Ureter (tissue), 1 donor: ENCODE measurements at places on chromosomes 12 and 14.

GRCh38 chr14:49875640-49876198 lies 17.2 kb upstream of the ARF6 start:
- DNase-seq = no peak

- no peak for DNase-seq
These were observed 6.4 kb downstream of the GAS2L3 start for GRCh38 chr12:100579844-100580243.

GRCh38 chr14:63764103-63764502 lies 36.2 kb upstream of the SGPP1 start:
- no peak for DNase-seq

DNA sequence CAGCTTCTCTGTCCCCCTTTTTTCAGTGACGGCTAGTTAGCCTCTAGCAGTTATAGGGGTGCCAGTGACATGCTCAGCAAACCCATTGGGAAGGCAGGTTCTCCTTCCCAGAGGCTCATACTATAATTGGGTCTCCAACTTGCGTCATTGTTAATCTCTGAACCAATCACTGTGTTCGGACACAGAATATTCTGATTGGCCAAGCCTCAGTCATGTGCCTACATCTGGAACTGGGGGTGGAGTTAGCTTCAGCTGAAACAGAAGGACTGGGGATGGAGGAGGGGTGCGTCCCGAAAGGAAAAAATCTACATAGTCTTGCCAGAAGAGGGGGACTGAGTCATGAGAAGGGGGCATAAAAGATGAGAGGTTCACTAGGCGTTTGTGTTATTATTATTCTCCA lies 165.6 kb downstream of the SUDS3 start:
- no peak for DNase-seq

DNA sequence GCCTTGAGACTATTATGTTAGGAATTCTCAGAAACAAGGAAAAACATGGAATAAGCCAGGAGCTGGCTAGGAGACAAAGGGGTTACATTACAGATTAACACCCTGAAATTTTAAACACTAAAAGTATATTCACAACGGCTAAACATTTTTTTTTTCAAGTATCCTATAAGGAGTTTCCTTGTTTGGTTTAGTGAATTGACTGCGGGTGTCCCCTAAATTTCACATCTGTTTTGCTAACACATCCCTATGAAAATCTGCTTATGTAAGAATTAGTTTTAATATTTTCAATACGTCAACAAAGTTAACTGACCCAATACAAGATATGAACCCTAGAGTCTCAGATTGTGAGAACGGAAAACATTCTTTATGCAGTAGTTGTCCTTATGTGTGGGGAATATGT lies 19.0 kb downstream of the TAOK3 start:
- no peak for DNase-seq

DNA sequence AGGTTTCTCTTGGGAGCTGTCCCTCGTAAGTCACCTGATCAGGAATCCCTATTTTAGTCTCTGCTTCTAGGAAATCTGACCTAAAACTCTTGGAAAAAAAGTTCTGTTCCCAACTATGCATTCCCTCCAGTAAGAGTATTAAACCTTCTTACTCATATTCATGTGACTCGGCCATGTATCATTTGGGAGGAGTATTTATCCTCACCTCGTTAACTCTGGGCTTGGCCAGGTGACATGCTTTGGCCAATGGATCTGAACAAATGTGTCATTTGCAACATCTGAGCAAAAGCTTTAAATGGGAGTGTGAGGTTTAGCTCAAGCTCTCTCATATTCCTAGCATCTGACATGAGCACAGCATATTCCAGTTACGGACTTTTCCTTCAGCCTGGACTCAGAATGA lies 226.8 kb downstream of the NUAK1 start:
- no peak for DNase-seq

GRCh38 chr12:85782711-85783110 lies 53.5 kb downstream of the RASSF9 start:
- no peak for DNase-seq

DNA sequence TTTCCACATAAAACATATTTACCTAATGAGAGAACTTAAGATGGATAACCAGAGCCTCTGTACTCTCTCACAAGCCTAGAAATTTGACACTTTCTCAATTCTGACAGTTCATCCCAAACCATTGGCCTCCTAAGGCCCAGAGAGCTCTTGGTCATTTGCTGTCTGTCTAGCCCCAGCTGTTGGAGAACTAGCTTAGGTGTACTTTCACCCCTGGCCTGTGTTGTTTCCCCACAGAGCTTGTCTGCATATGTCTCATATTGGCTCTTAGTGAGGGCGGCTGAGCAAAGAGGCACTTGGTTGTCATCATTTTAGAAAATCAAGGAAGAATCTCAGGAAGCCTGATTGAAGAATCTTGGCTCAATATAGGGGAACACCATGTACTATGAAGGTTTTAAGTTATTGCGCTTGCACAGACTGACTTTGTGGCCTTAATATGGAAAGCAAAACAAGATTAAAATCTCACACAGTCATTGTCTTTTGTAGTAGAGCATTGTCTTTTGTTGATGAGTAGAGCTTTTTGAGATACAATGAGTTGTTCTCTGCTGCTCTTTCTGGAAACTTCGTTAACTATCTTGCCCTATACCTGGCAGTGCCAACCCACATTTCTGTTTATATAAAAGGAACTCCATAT lies 324.6 kb downstream of the RAD51B start:
- DNase-seq = no peak

DNA sequence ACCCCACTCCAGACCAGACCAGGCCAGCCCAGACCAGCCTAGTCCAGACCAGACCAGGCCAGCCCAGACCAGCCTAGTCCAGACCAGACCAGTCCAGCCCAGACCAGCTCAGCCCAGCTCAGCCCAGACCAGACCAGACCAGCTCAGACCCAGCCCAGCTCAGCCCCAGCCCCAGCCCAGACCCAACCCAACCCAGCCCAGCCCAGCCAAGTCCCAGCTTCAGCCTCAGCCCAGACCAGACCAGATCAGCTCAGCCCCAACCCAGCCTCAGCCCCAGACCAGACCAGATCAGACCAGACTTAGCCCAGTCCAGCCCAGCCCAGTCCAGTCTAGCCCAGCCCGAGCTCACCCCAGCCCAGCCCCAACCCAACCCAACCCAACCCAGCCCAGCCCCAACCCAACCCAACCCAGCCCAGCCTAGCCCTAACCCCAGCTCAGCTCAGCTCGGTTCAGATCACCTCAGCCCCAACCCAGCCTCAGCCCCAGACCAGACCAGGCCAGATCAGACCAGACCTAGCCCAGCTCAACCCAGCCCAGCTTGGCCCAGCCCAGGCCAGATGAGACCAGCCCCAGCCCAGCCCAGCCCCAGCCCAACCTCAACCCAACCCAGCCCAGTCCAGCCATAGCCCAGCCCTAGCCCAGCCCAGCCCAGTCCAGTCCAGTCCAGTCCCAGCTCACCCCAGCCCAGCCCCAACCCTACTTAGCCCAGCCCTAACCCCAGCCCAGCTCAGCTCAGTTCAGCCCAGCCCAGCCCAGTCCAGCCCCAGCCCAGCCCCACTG lies 204.7 kb downstream of the BCL11B start:
- DNase-seq = no peak

- DNase-seq = no peak
These were observed 172.3 kb downstream of the DPY19L2 start for GRCh38 chr12:63495974-63496373.

DNA sequence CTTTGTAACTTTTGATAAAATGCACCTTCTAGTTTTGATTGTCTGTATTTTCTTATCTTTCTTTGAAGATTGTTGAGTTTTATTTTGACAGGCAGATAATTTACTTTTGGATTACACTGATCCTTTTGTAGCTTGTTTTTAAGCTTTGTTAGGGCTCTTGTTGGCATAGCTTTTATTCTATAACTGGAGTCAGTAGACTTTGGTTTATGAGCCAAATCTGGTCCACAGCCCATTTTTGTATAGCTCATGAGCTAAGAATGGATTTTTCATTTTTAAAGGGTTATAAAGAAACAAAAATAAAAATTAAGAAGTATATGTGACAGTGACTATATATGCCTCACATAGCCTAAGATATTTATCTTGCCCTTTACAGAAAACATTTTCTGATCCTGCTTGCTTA lies 142.3 kb downstream of the FUT8 start:
- no peak for DNase-seq

- DNase-seq = peak; percentile 38
These were observed 204.3 kb downstream of the KIF26A start for GRCh38 chr14:104342435-104343293.

DNA sequence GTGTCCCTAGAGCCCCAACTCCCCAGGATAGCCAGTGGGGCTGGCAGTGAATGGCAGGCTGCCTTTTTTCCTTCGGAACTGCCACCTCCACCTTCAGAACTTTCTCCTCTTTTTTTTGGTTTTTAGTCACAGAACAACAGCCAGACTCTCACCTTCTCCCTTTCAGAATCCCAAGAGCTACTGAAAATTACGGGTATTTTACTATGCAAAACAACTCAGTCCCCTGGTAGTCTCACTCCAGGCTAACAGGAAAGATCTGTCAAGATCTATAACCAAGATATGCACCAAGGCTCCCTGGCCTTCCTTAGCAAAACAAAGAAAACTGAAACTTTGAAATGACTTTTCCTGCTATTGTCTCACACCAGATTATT lies 12.5 kb downstream of the PLEKHG6 start:
- no peak for DNase-seq

DNA sequence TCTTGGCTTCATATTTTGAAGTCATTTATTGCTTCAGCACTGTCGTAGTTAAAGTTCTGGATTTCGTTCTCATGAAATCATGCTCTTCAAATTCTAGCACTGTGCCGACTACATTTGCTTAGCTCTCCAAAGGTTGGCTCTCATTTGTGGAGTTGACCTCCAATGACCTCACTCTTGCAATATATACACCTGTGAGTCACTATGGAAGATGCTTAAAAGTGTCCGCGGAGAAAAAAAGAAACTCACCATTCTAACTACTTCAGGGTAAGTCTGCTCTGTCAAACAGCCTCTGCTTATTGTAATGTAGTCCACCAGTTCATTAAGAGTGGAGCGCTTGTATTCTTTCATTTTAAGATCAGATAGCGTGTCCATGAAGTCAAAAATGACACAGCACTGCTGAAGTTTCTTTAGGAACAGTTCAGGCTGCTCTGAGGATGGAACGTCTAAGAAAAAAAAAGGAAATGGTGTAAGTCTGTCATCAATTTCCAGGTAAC lies 89.7 kb downstream of the PPP2R5E start:
- no peak for DNase-seq

DNA sequence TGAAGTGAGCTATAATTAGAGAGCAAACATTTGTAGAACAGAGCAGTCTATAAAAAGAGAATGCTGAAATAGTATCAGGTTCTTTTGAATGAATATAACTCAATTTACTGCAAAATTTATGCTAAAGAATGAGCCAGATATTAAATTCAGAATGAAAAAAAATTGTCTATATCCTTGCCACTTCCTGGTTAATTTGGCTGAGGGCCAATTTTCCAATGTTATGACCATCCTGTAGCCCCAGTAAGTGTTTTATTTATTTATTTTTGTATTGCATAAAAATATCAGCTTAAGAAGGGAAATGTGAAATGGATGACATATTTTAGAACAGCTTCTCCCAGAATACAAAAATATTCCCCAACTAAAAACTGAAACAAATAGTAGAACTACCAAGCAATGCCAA lies 263.4 kb downstream of the SOX5 start:
- DNase-seq = no peak

GRCh38 chr14:76346391-76347160 lies 29.4 kb upstream of the ESRRB start:
- DNase-seq = no peak

GRCh38 chr12:123889848-123890535 lies 82.6 kb downstream of the CCDC92 start:
- no peak for DNase-seq

- DNase-seq = no peak
These were observed 19.0 kb downstream of the ATXN2 start for GRCh38 chr12:111580119-111580425.

- DNase-seq = no peak
These were observed 56.5 kb downstream of the DAD1 start for GRCh38 chr14:22532345-22533056.

DNA sequence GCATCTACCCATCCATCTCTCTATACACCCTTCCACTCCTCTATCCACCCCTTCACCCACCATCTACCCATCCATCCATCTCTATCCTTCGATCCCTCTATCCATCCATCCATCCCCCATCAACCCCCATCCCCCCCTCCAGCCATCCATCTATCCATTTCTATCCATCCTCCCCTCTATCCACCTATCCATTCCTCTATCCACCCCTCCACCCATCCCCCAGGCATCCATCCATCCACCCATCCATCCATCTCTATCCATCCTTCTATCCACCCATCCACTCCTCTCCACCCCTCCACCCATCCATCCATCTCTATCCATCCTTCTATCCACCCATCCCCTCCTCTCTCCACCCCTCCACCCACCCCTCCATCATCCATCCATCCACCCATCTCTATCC lies 17.5 kb upstream of the GPR132 start:
- DNase-seq = no peak

- DNase-seq = no peak
These were observed 1408.4 kb upstream of the TMEM132C start for GRCh38 chr12:126858560-126858959.

DNA sequence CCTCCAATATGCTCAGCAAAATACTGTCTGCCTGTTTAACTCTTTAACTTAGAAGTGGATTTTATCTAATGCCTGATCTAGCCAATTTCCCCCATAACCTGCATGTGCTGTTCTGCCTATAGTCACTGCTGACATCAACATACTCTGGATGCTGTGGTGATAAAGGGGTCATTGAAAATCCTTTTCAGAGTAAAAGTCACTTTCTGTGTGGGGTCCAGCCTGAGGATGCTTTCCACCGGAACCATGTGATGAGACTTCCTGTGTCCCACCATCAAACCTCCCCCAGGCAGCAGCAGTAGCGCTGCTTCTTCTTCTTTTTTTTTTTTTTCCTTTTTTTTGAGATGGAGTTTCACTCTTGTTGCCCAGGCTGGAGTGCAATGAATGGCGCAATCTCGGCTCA lies 607.0 kb downstream of the BCL11B start:
- DNase-seq = no peak

DNA sequence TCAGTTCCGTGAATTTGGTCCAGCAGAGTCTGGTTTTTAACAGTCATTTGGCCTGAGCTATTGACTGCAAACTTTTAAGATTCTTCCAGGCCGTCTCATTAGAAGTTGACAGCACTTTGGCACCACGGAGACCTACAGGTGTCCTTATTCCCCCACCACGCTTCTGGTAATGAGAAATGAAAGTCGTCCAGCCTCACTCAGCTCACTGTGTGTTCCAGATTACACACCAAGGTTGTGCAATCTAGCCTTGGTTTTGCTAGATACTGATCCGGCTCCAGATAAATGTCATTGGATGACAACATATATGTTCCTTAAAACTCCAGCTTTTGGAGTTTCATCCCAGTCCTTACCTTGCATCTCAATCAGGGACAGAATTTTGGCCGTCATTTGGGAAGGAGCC lies 210.4 kb downstream of the CHST11 start:
- no peak for DNase-seq

GRCh38 chr12:53049571-53050318 lies at the start of gene TNS2:
Gene TNS2, plus strand, starts transcription at chr12:53050065. Its CDS starts 121 bp downstream, at chr12:53050186.
- peak; percentile 80 for DNase-seq

GRCh38 chr12:67413577-67413976 lies 144.4 kb downstream of the CAND1 start:
- no peak for DNase-seq

- DNase-seq = no peak
These were observed 784.2 kb downstream of the SLC6A15 start for GRCh38 chr12:84128117-84128991.

- DNase-seq = no peak
These were observed 161.3 kb upstream of the PTPRQ start for GRCh38 chr12:80282761-80283160.
